ENCODE measurements at places on chromosomes 7 and 10.
A peak's percentile ranks its signal among the peaks of the same experiment; 100 is the strongest.

GRCh38 chr10:38094927-38095574 lies 914 bp downstream of the ZNF37A start:
- DNase-seq: no peak

DNA sequence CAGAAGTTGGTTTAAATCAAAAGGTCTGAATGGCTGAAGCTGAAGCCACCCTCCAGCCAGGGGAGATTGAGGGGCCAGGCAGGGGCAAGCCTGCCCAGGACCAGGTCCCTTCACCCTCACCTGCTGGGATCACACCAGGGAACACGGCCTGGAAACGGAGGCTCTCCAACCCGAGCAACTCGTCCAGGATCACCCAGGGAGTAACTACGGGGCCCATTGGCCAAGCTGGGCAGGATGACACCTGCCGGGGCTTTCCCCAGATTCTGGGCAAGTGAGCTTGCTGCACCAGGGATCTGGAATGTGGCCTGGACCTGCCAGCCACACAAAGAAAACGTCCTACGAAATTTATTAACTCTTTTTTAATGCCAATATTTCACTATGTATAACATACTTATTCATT lies 30.4 kb upstream of the PPP2R2D start:
- no peak for DNase-seq

GRCh38 chr7:116530107-116530820 lies 5.4 kb downstream of the CAV1 start:
- DNase-seq: no peak

DNA sequence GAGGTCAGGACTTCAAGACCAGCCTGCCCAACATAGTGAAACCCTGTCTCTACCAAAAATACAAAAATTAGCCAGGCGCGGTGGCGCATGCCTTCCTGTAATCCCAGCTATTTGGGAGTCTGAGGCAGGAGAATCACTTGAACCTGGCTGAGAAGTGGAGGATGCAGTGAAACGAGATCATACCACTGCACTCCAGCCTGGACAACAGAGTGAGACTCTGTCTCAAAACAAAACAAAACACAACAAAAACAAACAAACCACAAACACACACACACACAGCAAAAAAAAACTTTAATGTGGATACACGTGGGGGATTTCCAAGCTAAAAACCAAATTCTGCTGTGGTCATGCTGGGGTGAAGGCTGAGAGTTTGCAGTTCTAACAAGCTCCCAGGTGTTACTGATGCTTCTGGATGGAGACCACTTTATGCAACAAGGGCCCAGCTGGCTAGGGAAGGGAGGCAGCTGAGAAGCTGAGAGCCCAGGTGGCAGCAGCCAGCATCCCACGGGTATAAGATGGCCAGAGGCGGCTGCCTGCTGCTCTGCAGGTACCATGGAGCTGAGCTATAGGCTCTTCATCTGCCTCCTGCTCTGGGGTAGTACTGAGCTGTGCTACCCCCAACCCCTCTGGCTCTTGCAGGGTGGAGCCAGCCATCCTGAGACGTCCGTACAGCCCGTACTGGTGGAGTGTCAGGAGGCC lies at the start of gene ZP3:
Gene ZP3, plus strand, starts transcription at position 538 of the 699 bp plus-strand sequence. Its CDS starts 15 bp downstream, at position 553.
- no peak for DNase-seq

GRCh38 chr10:58972576-58973234 lies 203.7 kb upstream of the PHYHIPL start:
- DNase-seq: no peak

DNA sequence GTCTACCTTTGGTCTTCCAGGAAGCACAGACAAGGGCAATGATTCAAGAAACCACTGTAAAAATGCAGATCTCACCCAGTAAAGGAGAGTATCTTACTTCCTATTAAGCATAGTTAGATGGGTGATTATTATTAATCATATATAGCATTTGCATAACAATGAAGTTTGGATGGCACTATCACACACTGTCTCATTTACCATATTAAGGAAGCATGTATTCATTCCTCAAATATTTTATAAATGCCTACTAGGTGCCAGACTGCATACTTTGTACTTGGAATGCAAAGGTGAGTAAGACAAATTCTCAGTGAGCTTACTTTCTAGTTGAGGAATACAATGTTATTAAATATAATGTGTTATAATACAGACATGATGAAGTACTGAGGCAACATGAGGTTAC lies 53.9 kb upstream of the SKAP2 start:
- no peak for DNase-seq

- no peak for DNase-seq
Measured at GRCh38 chr7:44678471-44679179, 70.0 kb upstream of the ZMIZ2 start.

GRCh38 chr7:129804890-129805719 lies 147.7 kb downstream of the UBE2H start:
- DNase-seq: no peak

DNA sequence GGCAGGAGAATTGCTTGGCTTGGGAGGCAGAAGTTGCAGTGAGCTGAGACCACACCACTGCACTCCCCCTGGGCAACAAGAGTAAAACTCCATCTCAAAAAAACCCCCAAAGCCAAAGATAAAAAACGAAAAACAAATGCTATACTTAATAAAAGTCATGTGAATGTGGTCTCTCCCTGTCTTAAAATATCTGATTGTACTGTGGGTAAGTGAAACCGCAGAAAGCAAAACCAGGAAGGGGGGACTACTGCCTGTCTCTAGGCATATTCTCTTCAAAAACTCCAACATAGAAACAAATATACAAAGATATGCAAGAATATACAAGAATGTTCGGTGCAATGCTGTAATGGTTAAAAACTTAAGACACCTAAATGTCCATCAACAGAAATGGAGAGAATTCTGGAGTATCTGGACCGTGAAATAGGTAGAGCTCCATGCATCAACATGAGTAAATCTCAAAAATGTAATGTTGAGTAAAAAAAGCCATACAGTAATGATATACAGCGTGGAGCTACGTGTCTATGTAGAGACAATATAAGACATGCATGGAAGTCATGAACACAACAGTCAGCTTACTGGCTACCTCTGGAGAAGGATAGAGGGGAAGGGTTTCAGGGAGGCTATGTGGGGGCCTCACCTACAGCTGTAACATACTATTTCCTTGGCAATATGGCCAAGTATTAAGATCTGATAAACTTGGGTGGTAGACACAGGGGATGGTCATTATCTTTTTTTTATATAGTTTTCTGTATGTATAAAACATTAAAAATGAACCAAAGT lies 2.1 kb downstream of the ZNF394 start:
- DNase-seq: no peak

GRCh38 chr10:36736311-36736710 lies 389.1 kb upstream of the ANKRD30A start:
- no peak for DNase-seq

DNA sequence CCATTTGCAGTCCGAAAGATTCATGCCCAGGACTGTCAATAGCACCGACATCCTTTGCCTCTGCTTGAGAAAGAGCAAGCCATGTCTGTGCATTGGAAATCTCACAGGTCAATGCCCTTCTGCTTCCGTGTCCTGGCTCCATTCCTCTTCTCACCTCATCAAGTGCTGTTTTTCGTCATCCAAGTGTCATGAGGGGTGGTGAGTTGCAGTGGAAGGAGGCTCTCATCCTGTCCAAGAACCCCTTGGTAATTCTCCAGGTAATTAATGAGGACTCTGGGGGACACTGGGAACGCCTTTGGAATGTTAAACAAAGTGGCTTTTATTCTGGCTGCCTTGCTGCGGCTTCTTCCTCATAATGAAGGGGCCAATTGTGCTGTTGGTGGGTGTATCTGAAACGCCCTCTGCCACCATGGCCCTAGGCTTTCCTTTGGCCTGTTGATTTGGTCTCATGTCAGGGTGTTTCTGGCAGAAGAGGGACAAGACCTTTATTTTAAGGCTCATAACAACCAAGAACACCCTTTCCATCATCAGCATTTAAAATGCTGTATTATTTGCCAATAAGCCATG lies 57.7 kb downstream of the PPP1R3C start:
- no peak for DNase-seq

GRCh38 chr7:37952240-37952639 lies 31.8 kb downstream of the EPDR1 start:
- DNase-seq: no peak

- no peak for DNase-seq
Measured at GRCh38 chr10:25159591-25159990, 15.2 kb upstream of the GPR158 start.

- peak; percentile 36 for DNase-seq
Measured at GRCh38 chr10:3780771-3781467, 4.1 kb downstream of the KLF6 start.

DNA sequence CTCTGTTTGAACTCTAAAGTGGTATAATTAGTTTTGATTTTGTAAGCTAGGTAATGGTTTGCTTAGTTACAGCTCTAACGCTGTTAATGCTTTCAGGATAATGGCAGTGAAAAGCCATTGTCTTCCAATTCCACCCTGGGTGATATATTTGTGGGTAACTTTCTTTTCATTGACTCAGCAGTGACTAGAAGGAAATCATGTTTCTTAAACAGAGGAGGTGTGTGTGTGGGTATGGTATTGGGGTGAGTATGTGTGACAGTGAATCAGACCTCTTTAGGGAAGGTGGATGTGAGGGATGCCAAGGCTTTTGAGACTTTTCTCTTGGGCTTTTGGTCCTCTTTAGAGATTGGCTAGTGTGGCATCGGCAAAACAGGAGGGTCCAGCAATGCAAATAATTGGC lies 13.6 kb downstream of the ENTPD7 start:
- no peak for DNase-seq

GRCh38 chr10:12709000-12709401 lies 292.5 kb downstream of the CCDC3 start:
- no peak for DNase-seq

DNA sequence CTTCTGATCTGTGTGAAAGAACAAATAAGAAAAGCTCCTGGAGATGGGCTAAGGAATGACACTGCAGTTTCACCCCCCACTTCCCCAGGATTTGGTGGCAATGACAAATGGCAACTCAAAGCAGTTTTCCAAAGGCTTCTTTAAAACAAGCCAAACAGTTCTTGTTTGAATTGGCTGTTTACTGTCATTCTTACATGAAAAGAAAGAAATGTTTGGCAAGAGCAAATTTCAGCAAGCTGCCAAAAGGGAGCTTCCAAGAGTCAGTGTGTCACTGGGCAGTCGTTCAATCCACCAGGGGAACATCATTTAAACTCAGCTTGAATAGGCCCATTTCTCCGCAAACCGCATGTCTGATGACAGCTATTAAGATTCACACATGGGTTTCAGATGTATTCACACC lies 119.0 kb upstream of the RHOBTB1 start:
- DNase-seq: no peak

GRCh38 chr10:103727546-103727963 lies 127.8 kb downstream of the SH3PXD2A start:
- no peak for DNase-seq

DNA sequence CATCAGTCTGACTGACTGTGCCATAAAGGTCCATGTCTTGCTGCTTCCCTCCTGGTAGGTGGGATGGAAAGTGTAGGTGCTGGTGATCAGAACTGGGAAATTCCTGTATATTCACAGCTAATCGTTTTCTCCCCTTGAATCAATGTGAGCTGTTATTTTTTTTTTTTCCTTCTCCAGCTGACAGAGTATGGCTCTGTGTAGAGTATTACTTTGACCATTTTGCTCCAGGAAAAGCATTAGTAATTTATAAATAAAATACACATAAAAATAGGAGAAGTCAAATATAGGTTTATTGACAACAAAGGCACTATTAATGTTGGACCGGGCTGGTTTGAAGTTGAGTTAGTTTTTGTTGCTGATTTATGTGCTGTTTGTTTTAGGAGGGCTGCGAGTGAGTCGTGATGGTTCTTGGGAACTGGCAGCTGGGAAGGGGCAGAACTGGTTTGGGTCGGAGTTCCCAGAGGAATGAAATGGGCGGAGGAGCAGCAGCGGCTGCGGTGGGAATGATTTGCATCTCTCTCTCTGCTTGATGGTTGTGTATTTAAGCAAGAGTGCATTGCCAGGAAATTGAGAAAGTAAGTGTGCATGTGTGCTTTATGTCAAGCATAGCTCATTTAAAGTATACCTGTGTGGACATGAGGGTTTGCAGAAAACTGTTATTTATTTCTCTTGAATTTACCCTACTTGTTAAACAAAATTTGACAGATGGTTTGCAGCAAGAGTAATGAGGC lies 80.9 kb downstream of the LRMDA start:
- DNase-seq: no peak

DNA sequence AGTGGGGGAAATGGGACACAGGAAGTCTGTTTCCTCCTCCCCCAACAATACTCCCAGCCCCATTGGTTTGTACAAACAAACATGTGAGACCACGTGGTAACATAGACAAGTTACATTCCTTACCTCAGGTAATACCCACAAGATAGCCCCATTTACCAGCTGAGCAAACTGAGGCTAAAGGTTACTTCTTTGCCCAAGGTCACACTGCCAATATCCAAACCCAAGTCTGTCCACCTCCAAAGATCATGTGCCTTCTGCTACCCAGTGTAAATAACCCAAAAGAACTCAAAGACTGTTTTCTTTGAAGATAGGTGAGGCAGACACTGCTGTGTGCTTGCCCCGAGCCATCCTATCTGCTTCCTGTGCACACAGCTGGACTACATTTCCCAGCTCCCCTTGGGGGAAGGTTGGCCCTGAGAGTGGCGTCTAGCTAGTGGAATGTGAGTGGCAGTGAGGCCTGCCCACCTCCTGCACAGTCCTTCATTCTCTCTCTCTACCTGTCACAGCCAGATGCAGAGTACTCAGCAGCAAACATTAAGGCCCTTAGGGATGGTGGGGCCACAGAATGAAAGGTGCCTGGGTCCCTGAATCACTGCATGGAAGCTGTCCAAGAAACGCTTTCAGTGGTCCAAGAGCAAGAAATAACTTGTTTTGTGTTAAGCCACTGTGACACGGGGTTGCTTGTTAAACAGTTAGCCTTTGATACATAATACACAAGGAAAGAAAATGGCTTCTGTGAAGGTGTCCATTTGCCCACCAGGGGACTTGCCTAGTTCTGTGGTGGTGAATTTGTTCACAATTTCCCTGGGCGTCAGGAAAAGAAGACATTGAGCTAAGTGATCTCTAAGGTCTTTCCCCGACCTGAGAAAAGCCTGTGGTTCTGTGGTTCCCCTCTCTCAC lies 257.7 kb upstream of the NFE2L3 start:
- DNase-seq: peak; percentile 8

DNA sequence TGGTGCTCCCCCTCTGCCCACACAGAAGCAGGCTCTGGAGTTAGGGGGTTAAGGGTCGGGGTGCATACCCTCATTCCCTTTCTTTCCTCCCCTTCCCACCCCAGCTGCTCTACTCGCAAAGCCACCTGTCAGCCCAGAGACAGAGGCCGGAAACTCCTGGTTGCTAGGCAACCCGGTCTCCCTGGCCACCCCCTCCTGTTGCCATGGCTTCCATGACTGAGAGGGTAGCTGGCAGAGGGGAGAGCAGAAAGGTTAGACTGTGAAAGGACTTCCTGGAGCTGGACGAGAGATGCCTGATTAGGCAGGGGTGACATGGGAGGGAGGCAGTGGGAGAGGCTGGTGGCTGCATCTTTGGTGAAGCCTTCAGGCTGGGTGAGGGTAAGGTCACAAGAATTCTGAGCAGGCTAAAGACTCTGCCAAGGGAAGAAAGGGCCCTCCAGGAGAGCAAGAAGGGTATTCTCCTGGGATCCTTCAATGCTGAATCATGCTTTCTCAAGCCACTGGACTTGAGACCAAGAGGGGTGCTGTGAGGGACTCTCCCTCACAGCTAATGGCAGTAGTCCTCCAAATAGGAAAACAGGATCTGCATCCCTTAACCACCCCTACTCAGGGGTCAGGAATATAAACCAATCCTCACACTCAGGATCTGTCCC lies 5.4 kb downstream of the PSD start:
- DNase-seq: peak; percentile 36

Measured in activated naive CD4-positive, alpha-beta T cell treated with Interleukin-2 at 50 U/mL for 16 hours (primary cell).